ENCODE measurements at places on chromosomes 4 and X.

GRCh38 chrX:124555036-124555595, 208.8 kb downstream of the SH2D1A start:
- no peak for DNase-seq

DNA sequence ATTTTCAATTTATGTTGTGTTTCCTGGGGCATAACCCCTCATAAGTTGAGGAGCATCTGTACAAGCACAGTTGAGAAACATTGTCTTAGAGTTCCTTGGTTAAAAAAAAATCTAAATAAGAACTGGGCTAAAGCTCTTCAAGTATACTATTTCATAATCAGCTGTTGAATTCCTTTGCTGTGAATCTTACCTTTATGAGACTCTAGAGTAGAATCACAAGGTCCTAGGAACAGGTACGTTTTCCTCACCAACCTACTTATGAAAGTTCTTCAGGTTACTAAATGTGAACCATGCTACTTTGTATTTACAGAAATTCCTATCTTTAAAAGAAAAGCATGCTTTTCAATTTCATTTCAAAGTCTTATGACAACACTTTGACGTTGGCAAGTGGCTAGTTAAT, 20.9 kb upstream of the SOD3 start:
- DNase-seq: no peak

GRCh38 chrX:40055495-40055894, 42.3 kb downstream of the BCOR start:
- DNase-seq: no peak

DNA sequence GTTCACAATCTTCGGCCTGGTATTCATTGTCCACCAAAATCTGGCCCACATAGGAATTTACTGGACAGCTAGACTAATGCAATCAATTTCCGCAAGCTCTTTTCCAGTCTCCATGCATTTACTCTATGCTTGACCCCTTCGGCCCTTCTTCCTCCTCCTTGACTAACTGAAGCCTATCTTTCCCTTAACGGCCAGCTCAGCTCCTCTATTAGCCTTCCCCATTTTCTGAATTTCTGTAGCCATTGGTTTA, 1.2 kb upstream of the PHKA2 start:
- no peak for DNase-seq

GRCh38 chr4:23932901-23933308, 43.1 kb upstream of the PPARGC1A start:
- DNase-seq: no peak

DNA sequence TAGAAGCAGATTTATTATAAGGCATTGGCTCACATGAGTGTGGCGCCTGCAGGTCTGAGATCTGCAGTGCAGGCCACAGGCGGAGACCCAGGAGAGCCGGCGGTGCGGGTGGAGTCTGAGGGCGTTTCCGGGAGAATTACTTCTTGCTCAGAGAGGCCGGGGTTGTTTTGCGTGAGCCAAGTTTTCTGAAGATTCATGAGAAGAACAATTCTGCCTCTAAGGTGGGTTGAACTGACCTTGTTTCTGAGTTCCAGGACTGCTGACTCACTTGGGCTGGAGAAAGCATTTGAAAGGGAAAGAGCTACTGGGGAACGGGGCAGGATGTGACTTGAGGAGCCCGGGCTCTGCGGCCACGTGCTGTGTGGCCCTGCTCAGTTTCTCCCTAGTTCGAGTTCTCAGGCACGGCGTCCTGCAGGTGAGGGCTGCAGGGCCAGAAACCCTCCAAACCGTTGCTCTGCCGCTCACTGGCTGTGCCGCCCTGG, 36.7 kb upstream of the SORCS2 start:
- no peak for DNase-seq

- no peak for DNase-seq
Observed at GRCh38 chrX:70878902-70879301, 29.6 kb downstream of the TEX11 start.

All from GM18507 (cell line).